ENCODE measurements at places on chromosomes 13 and 19.

- DNase-seq, result peak; percentile 36
Observed at GRCh38 chr13:109790942-109791605, 4.7 kb upstream of the IRS2 start.

GRCh38 chr13:23087880-23088279 lies 92.9 kb upstream of the SGCG start:
- peak; percentile 12 for DNase-seq

GRCh38 chr13:94433055-94433961 lies 46.2 kb downstream of the DCT start:
- DNase-seq, result no peak

GRCh38 chr13:73998631-73999030 lies 135.6 kb downstream of the KLF12 start:
- DNase-seq, result no peak

DNA sequence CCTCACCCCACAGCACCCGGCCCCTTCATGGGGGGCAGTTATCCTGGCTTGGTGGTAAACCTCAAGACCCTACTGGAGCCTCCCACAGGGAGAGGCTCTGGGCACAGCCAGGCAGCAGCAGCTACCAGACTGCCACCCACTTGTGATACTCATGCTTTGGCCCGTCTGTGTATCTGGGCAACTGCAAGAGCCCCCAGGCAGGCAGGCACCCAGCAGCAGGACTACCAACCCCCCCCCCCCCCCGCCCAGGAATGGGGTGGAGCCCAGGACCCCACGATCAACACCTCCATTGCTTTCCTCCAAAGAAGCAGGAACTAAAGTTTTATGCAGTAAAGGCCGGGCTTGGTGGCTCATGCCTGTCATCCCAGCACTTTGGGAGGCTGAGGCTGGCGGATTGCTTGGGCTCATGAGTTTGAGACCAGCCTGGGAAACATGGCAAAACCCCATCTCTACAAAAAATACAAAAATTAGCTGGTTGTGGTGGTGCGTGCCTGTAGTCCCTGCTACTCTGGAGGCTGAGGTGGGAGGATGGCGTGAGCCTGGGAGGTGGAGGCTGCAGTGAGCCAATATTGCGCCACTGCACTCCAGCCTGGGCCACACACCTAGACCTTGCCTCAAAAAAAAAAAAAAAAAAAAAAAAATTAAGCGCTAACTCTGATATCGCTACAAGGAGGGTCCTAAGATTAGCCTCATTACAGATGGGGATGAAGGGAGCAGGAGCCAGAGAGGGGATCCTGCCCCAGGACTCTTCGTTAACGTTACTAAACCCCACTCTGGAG lies 1.1 kb upstream of the LYL1 start:
- no peak for DNase-seq

GRCh38 chr13:113184568-113185440 lies 23.7 kb downstream of the PCID2 start:
- no peak for DNase-seq

DNA sequence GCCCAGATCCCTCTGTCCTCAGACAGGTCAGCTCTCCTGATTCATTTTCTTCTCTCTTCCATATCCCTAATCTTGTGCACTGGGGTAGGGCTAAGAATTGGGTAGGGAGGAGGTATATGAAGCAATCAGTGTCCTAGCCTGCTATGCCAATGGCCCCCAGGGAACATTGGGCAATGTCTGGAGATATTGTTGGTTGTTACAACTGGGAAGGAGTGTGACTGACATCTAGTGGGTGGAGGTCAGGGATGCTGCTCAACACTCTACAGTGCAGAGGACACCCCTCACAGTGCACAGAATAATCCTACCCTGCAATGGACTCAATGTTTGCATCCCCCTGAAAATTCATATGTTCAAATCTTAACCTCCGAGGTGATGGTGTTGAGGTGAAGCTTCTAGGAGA lies 57.5 kb downstream of the CPAMD8 start:
- DNase-seq, result no peak

- DNase-seq, result no peak
Observed at GRCh38 chr19:39637891-39638290, 17.8 kb upstream of the LGALS16 start.

GRCh38 chr13:48585456-48585840 lies 52.6 kb upstream of the RCBTB2 start:
- no peak for DNase-seq

GRCh38 chr19:53132141-53132991 lies at the start of gene ZNF415:
TSS of gene ZNF415 (minus strand) at chr19:53132910. CDS start at chr19:53122676, 10,234 bp downstream.
- peak; percentile 63 for DNase-seq

- DNase-seq, result no peak
Observed at GRCh38 chr19:41795031-41795461, 1.3 kb upstream of the CEACAM3 start.

- DNase-seq, result no peak
Observed at GRCh38 chr19:5142725-5143097, 173.8 kb downstream of the KDM4B start.

- DNase-seq, result no peak
Observed at GRCh38 chr19:16274447-16274846, 50.2 kb upstream of the KLF2 start.

DNA sequence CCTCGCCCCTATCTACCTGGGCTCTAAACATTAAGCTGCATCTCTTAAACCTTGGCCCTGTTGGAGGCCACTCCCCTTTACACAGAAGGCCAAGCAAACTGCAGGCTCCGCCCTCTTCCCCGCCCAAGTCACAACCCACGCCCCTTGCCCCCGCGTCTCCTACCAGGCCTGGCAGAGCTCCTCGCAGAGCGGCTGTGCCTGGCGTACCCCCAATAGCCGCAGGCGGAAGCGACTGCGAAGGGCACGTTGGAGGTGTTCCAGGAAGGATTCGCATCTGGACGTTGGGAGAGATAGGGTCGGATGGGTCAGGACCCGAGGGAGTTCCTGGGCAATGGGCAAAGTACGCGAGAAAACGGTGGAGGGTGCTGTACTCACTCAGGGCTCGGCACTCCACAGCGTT lies 5.9 kb downstream of the RTBDN start:
- no peak for DNase-seq

DNA sequence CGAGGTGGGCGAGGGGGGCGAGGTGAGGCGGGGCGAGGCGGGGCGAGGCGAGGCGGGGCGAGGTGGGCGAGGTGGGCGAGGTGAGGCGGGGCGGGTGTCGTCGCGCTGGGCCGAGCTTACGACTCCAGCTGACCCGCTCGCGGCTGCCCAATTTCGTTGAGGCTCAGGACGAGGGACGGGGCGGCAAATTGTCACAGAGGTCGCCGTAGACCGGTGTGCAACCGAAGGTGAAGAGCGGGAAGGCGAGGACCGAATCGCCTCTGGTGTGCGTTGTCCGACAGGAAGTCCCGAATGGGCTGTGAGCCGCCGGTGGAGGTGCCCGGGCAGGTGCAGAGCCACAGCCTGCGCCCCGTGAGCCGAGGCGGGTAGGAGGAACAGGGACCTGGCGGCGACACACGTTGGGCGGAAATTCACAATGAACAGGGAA lies at the start of gene LACC1:
Gene LACC1, plus strand, starts transcription at position 150 of the 427 bp plus-strand sequence. CDS start 1,082 bp downstream, outside the sequence.
- DNase-seq, result peak; percentile 26

- DNase-seq, result no peak
Observed at GRCh38 chr19:29943615-29944014, 1.6 kb downstream of the URI1 start.

DNA sequence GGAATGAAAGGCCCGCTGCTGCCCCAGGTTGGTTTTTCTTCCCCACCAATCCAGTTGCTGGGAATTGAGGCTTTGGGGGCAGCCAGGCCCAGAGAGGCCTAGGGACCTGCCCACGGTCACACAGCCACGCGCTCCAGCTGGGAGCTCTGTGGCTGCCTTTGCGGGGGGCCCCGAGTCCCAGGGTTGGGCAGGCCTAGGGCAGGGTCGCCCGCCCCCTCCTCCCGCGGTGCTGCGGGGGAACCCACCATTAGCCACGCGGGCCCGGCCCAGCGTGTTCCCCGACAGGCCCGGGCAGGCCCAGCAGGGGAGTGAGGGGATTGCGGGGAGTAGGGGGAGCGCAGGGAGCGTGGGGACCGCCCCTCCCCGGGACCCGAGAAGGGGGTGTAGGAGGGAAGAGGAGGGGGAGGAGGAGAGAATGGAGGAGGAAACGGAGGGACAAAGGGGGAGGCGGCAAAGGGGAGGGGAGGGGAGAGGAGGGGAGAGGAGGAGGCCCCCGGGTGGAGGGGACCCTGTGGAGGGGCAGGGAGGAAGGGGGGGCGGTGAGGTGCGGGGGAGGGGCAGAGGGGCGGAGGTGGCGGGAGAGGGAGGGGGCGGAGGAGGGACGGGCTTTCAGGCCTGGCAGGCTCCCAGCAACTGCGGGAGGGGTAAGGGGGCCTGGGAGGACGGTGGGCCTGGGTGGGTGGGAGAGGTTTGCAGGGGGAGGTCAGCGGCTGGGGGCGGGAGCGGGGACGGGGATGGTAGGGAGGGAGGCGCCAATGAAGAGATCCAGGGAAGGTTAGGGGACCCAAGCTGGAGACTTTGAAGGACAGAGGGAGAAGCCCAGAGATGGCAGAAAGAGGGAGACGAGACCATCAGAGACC lies 12.9 kb upstream of the TLE2 start:
- no peak for DNase-seq

- no peak for DNase-seq
Observed at GRCh38 chr19:7368456-7368855, 19.7 kb downstream of the ARHGEF18 start.

DNA sequence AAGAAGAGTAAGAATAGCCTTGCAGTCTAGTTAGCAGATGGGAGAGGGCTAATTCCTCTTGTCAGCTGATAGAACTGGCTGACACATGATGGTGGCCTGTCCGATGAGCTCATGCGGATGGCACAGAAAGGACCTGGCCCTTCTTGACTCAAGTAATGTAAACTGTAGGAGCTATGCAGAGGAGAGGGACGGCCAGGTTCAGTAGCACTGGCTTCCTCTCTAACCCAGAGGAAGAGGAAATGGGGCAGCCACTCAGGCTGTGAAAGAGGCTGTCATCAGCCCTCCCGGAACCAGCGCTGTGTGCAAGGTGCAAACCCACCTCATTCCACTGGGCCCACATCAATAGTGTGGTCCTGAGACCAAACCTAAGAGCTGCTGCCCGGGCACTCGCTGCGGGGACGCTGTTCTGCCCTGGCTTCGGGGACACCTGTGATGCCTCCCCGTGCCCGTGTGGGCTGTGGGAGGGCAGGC lies 30.8 kb upstream of the USE1 start:
- no peak for DNase-seq

- no peak for DNase-seq
Observed at GRCh38 chr19:45817725-45818301, 2.7 kb upstream of the RSPH6A start.

- no peak for DNase-seq
Observed at GRCh38 chr13:44287958-44288357, 85.7 kb upstream of the SERP2 start.

GRCh38 chr19:46365561-46365960 lies 18.7 kb downstream of the PPP5C start:
- no peak for DNase-seq

DNA sequence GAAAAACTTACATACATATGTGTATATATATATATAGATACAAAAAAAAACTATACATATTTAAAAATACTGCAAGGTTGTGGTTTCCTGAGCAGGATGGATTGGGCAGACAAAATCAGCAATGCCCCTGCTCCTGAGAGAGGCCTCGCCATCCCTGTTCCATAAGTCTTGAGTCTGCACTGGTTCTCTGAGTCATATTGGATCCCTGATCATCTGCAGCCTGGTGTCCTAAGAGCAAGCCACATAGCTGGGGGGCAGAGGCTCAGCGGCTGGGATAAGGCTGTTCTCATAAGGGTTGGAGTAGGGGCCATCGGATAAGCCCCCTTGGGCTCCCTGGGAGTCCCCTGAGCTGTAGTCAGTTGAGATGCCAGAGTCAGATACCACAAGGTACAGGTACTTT lies 3.3 kb downstream of the SWSAP1 start:
- no peak for DNase-seq

DNA sequence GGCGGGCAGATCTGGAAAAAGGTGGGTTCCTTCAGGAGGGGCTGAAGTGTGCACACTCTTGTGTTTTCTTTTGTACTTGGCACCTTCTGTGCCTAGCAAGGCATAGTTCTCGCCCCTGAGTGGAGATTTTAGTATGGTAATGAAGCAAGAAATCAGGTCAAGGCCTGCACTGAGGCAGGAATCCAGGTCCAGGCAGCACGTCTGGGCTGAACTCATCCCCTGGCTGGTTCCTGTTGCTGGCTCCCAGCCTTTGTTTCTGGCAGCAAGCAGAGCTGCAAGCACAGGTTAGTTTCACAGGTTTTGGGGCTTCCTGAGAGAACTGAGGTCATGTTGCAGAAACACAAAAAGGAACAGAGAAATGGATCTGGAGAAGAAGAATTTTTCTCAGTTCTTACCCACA lies 21.2 kb downstream of the SIGLEC7 start:
- no peak for DNase-seq

GRCh38 chr13:76023652-76024051 lies 387.5 kb downstream of the LMO7 start:
- DNase-seq, result no peak

- DNase-seq, result no peak
Observed at GRCh38 chr19:900302-901111, 7.2 kb downstream of the RNU6-9 start.

All from hepatic stellate cell (primary cell).